Breast epithelium (tissue), 4 donors: ENCODE measurements at places on chromosomes 2 and 18. TPM values are rescaled to one million over a fixed set of nuclear protein-coding genes. Genes with fewer than 3 reads are reported as not detected.
A peak's percentile ranks its signal among the peaks of the same experiment; 100 is the strongest.

DNA sequence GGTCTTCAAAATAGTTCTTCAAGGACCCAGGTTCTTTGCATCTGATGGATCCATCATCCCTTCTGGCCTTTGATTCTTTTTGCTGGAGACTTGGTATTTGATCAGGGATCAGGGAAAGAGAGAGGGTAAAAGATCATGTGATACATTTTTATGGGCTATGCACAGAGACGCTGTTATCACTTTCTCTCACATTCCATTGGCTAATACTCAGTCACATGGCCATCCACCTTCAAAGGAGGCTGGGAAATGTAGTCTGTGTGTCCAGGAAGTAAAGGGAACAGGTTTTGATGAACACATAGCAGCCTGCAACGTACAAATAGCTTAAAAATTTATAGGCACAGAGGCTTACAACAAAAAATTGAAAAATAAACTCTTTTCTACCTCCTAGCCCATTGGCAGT is 629.6 kb upstream of the FANCL start:
- no peak for DNase-seq

DNA sequence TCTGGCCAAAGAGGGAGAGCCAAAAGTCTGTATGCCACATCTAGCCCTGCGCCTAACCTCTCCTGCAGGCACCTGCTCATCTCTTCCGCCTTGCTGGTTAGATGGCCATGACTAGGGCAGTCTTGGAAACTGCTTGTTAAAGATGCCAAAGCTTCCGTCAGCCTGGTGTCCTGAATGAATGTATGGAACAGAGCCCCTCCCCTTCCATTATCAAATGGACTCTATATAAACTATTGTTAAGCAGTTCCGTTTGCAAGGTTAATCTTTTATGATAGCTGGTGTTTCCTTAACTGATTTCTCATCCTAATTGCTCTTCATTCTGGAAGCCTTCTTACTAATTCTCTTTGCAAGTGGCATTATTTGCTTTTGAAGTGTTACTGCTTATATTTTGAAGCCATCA is 87.1 kb downstream of the ATP9B start:
- DNase-seq = no peak

DNA sequence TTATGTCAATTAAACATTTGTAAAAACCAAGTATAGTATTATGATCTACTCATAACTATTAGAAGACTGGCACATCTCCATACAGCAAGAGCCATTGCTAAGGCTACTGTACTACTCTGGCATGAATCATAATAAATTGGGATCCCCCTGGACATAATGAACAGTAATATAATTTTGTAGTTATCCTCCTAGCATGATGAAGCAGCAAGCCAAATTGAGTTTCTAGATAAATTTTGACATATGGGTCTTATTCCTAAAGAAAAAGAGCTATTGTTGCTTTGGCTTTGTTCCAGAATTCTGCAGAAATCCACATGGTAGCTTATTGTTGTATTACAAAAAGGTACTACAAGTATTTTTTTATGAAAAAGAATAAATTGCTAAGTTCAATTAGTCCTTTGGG is 204.3 kb downstream of the CAMKMT start:
- no peak for DNase-seq

- DNase-seq = no peak
These were observed 178.9 kb upstream of the SERPINE2 start for GRCh38 chr2:224217962-224218347.

The RNF152 gene
- 8.6 TPM for total RNA-seq

The NT5C1B gene
- not detected for total RNA-seq

DNA sequence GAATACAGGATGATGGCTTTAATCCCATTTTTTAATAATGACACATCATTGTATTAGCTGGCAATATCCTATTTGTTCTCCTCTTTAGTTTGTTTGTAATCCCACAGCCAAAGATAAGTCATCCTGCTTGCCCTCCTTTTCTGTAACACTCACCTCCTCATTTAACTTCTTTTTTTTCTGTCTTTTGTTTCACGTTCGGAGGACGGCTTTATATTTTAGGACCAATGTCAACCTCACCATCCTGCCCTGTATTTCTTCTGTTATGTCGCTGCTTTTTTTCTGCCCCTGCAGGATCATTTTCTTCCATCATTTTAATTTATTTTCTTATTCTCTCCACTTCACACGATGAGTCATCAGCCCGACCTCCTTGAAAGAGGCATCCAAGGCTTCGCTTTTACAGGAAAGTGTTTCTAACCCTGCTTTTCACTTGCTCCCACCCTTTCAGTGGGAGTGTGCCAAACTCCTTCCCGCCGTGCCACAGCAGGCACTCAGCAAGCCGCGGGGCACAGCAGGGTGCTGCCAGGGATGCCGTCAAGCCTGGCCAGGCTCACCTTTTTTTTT is 11.4 kb downstream of the RAB31 start:
- DNase-seq = peak; percentile 77

- no peak for DNase-seq
These were observed 10.6 kb downstream of the MYO1B start for GRCh38 chr2:191255756-191256312.

DNA sequence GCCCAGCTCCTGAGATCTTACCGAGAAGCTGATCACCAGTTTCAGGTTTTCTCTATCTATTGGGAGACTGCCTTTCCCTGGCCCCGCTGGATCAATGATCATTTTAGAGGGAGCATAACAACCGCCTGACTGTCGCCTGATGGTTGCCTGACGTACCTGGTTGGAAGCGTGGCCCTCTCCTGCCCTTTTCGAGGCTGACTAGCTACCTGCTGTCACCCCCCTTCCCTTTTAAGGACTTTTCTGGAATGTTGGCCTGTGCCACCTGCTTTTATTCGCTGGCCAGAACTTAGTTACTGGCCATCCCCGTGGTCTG is 562 bp upstream of the MFSD2B start:
- no peak for DNase-seq

DNA sequence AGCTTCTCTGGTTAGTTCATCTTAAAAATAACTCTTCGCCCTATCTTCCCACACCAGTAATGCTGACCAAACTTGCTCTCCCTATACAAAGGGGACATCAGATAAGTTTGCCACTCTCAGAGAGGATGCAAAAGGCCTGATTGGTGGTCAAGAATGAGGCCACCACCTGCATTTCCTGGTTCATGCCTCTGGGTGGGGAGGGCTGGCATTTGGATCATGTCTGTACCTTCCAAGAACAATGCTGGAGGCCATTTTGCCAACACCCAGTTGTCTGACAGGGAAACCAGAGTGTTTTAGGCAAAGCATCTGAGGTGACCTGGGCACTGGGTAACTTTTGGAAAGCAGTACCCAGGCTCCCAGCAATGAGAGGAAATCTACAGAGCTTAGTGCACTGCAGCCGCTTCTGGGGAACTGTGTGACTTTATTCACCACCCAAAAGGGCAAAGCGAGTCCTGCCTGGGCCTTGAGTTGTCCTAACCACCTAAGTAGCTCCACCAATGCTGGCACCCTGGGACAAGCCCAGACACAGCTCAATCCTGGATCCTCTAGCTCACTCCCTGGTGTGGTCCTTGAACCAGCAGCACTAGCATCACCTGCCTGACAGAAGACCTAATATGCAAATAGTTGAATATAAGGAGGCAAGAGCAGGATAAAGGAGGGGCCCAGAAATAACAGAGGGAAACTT is 35.1 kb downstream of the CAPN13 start:
- DNase-seq = no peak

- no peak for DNase-seq
These were observed 216.3 kb upstream of the ITGA4 start for GRCh38 chr2:181240844-181241243.

DNA sequence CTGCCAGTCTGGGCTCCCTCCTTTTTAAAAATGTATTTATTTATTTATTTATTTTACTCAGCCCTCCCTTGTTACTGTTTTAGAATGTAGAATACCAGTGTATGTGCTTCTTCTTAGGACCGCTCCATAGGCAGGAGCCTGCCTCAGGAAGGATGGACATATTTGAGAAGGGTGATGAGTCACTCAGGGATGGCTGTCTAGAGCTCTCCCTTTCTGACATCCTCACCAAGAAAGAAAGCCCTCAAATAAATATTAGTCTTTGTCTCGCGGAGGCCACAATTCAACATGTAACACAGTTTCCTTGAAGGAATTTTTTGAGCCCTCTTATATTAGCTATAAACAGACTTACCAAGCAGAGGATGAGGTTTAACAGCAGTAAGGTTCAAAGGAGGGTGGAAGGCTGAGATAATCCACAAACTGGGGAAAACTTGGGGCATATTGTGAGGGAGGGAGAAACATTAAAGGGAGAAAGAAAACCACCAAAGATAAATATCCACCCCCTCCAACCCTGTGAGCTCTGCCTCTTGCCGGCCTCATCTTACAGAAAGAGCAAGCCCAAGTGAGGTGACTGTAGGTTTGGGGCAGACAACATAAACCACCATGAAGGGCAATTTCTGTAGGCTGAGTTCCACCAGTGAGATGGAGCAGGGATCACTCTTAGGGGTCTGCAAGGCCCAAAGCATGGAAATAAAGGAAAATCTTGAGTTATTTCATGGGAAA is 163.4 kb downstream of the LRRTM1 start:
- no peak for DNase-seq

DNA sequence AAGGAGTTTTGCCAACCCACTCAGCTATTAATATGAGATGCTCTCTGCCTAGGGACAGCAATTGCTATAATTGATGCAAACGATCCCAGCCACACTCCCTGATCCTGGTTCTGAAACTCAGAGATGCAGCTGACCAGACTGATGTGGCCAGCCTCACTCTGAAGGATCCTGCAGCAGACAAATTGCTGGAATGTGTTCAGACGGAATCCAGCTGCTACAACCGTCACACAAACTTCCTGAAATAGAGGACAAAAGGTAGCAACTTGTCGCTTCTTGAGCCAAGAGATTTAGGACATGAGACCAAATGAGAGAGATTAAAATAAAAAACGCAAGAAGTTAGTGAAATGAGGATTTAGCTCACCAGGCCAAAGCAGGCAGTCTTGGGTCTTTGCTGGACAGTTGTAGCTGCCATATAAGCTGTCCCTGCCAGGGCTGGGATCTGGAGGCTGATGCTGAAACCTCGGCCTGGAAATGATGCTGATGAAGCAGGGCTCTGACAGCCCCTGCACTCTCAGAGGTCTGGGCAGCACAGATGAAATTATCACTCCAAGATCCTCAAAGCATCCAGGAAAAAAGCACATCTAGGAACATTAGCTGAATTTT is 8.3 kb upstream of the YWHAQ start:
- no peak for DNase-seq

The FKBP1B gene
- 7.2 TPM for total RNA-seq

The ZNF142 gene
- 15.4 TPM for total RNA-seq

DNA sequence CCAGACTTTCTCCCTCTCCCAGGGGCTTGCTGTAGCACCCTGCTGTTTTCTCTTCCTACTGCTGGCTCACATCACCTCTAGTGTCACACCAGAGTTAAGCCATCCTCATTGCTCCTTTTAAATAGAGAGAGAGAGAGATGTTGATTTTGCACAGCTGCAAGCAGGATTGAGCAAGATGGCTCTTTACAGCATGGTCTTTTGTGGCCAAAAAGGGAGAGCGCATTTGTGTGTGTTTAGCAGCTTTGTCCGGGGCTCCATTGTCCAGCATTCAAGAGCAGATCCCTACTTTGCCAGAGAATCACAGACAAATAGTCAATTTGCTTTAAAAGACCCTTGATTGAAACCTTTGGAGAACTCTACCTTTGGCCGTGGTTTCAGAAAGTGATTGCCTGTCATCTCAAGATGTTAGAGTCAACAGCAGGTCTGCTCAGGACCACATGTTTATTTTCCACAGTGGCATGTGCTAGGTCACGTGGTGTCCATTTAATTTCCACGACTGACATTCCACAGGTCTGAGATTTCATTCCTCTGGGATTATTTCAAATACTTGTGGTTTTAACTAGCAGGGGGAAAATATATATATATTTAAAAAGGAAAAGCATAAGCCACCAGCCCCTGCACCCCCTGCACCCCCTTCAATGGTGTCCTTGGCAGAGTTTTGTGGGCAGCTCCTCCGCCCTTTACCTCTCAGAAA is 359.9 kb upstream of the SLC14A2 start:
- DNase-seq = peak; percentile 32

DNA sequence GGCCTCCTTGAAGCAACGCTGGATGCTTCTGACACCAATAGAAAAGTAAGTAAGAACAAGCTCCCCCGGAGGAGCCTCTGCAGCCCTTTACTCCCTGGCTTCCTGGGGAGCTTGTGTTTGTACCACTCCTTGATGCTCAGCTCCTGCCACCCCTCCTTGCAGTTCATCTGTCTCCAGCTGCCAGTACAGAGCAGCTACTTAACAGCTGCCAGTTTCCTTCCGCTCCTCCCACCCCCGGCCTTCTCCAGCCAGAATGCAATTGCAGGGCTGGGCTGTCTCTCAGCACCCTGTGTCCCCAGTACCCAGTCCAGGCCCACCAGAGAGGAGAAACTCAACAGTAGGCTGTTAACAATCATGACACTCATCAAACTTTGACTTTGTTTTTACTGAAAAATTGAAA is 109.4 kb downstream of the AOX1 start:
- DNase-seq = no peak

DNA sequence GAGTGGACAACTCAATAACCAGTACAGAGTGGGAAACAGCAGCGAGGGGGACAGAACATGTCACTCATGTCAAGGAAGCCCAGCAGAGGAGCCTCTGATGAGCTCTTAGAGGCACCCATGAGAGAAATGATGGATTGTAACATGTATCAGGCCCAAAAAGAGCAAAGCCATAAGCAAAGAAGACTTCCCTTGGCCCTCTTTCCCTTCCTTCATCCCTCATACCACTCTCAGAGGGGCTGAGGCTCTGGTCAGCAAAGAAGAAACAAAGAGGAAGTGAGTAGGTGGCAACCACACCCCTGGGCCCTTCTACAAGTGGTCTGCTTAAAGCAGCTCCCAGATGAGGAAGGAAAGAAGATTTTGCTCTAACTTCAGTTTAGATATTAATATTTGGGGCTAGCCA is 112.8 kb downstream of the CDC42EP3 start:
- DNase-seq = no peak

The RIOK3 gene
- 74.3 TPM for total RNA-seq

The CNDP1 gene
- not detected for total RNA-seq

The TEKT4 gene
- not detected for total RNA-seq

GRCh38 chr18:56200381-56200911 is 437.9 kb downstream of the TXNL1 start:
- DNase-seq = no peak

DNA sequence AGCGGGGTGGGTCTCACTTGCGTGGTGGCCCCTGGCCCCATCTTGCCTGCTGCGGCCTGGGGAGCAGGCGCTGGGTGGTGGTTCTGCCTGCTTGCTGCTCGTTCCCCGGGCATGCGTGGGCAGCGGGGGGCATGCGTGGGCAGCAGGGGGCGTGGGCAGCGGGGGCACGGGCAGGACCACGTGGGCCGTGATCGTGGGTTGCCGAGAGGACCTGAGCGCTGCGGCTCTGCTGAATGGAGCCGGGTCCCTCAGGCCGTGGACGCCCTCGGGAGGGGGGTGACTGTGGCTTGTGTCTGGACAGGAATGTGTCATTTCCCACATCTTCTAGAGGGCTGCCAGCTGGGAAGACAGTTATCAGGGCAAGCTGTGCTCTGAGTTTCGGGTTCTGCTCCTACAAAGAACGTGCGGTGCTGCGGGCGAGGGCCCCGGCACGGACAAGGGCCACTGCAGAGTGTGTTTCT is 8.3 kb upstream of the GAL3ST2 start:
- DNase-seq = no peak

The FAM124B gene
- total RNA-seq = 7.9 TPM
